Hematopoietic multipotent progenitor cell treated with erythropoietin and hydrocortisone succinate and interleukin-3 and kit ligand, for 8 days (in vitro differentiated cells): ENCODE measurements at places on chromosomes 3 and 15.

DNA sequence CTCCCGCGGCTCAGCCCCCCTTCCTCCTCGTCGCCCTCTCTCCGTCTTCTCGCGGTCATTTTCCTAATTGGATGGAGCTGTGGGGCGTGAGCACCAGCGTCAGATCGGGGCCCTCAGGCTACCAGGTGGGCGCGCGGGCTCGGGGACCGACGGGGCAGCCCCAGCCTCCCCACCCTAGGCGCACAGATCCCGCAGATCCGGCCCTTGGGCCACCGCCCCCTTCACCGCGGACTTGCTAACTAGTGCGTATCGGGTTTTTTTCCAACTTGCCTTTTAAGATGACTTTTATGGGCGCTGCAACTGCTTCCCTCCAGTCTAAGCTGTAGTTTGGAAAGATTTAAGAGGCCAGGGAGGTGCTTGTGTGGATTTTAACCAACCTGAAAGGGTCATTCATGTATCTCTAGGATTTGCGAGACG lies 1.3 kb downstream of the ZNF710 start:
- peak; percentile 29 for DNase-seq

DNA sequence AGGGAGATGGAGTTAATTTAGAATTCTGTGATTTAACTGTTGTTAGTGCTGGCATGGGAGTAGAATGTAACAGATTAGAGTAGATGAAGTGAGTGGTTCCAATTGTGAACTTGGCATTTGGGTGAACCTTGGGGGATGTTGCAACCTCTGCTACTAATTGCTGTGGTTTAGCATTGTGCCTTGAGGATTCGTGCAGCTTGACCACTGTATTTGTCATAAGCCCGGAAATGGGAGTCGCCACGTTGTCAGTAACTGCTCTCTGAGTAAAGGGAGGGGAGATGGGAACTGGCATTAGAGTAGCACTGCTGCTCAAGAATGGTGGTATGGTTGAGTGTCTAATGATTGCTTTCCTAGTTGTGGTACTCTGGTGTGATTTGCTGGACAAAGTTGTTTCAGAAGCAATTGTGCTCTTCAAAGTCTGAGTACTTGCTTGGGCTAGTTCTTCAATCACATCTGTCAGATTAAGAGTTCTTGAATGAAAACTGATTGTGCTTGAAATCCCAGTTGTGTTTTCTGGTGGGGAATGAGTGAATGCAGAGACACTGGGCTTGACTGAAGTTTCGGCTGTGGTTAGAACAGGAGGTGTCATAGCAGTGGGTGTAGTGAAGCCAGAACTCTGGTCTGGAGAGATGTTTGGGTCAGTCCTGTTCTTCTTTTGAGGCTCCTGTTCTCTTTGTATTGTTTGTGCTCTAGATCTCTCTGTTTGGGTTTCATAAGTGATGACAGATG lies 15.4 kb downstream of the IGSF10 start:
- no peak for DNase-seq

- peak; percentile 20 for DNase-seq
Measured at GRCh38 chr3:159322322-159322939, 520.6 kb downstream of the MFSD1 start.

GRCh38 chr15:67603063-67603462 lies 60.6 kb downstream of the MAP2K5 start:
- no peak for DNase-seq

DNA sequence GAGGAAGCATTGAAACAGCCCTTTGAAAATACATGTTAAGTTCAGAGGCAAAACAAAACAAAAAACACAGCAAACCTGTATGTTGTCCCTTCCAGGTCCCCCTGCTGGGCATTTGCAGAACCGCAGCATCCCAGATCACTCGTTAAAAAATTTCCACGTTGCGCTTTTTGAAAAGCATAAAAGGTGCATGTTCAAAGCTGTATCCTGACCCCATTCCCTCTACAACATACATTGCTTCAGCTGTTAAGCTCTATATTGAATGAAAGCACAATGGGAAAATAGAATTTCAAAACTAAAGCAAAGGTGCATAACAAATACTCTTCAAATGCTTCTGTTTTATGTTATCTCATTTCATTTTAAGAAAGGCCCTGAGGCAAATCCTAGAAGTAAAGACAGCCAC lies 328.3 kb downstream of the THSD4 start:
- DNase-seq: peak; percentile 35

DNA sequence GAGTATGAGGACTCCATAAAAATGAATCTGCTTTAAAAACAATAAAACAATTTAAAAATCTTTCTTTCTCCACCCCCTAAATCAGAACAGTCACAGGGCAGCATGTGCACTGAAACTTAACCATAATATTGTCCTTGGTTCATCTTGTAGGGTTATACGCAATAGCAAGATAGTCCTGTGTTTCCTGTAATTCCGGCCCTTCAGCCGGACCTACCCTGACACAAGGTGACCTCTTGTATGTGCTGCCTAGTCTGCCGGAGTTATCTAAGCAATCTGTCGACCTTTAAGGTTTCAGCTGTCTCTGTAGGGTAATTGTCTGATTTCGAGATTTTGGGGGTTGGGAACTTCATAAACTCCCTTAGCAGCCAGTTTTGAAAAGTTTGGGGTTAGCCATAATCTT lies 99.9 kb downstream of the DHX36 start:
- DNase-seq: no peak

DNA sequence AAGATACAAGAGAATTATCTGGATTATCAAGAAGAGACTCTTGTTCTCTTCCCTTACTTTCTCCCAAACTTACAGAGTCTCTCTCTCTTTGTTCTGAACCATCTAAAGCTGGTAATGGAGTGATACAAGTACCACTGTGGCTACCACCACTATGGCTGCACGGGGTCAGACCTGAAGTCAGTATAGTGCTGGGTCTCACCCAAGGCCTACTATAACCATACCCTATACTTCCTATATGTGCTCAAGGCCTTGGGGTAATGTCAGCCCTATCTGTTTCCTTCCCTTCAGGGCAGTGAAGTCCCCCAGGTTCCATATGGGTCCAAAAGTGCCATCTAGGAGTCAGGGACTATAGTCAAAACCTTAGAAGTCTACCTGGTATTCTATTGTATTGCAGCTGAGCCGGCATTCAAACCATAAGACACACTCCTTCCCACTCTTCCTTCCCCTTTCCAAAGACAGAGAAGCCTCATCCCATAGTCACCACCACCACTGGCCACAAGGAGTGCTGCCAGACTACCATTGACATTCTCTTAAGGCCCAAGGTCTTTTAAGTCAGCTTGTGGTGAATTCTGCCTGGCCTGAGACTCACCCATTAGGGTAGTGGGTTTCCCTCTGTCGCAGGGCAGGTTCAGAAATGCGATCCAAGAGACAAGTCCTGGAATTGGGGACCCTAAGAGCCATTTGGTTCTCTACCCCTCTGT lies 615.0 kb upstream of the NECTIN3 start:
- DNase-seq: no peak

GRCh38 chr3:41362638-41363559 lies 163.6 kb downstream of the CTNNB1 start:
- DNase-seq: no peak

DNA sequence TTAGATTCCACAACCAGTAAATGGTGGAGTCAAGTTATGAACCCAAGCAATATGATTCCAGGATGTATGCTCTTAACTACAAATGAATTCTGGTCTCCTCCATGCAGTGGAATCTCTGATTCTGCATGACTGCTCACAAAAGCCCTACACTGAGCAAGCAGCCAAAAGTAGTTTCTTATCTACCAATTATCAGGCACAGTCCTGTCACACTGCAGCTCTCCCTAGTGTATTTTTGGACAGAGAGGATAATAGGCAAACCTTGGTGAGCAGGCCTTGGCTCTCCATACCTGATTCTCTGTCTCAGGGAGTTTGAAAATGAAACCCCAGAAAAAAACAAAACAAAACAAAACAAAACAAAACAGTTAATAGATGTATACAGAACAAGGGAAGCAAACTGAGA lies 3.5 kb upstream of the SSR3 start:
- peak; percentile 54 for DNase-seq

DNA sequence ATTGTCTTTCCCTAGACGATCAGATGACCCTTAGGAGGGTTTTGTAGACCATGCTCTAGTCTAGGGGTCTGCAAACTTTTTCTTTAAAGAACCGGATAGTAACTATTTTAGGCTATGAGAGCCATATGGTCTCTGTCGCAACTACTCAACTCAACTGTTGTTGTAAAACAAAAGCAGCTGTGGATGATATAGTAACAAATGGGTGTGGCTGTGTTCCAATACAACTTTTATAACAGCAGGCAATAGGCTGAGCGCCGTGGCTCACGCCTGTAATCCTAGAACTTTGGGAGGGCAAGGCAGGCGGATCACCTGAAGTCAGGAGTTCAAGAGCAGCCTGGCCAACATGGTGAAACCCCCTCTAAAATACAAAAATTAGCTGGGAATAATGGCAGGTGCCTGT lies 6.1 kb upstream of the CMTM6 start:
- no peak for DNase-seq

- DNase-seq: no peak
Measured at GRCh38 chr3:40167958-40168357, 141.5 kb upstream of the EIF1B start.

- DNase-seq: no peak
Measured at GRCh38 chr3:107325446-107325845, 51.8 kb upstream of the CCDC54 start.

GRCh38 chr3:189586941-189587663 lies 44.1 kb upstream of the TP63 start:
- DNase-seq: no peak

GRCh38 chr3:184349563-184350470 lies 11.6 kb downstream of the CLCN2 start:
- no peak for DNase-seq

- DNase-seq: no peak
Measured at GRCh38 chr3:183880121-183880520, 4.6 kb downstream of the PARL start.

DNA sequence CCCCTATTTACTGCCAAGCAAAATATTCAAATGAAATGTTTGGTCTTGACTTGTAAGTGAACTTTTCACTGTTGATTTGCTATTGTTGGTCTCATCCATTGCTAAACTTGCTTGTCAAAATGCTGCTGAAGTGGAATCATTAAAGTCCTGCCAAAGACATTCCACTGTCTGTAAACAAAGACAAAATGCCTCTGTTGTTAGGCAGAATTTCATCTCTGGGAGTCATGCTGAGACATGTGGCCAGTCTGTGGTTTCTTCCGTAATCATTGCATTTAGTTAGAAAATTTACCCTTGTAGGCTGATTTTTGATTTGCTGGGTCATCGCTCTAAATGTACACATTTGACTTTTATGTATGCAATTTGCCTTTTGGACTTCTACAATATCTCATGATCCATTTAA lies 577.7 kb downstream of the MECOM start:
- DNase-seq: no peak

- no peak for DNase-seq
Measured at GRCh38 chr15:67105065-67105951, 39.9 kb downstream of the SMAD3 start.

DNA sequence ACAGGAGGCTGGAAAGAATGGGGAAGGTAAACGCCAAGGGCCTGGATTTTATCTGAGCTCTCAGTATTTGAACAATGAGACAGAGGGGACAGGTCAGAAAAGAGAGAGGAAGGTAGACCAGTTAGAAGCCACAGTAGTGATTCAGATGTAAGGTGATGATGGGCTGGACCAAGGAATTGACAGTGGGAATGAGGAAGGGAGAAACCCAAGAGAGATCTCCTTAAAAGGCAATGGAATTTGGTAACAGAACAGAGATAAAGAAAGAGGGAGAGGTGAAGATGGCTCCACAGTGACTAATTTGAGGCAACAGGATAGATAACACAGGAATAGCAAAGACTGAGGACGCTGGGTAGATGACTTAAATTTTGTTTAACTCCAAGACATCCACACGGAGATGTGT lies 11.4 kb upstream of the HEG1 start:
- DNase-seq: no peak

GRCh38 chr3:194046995-194047645 lies 88.8 kb upstream of the HES1 start:
- no peak for DNase-seq

DNA sequence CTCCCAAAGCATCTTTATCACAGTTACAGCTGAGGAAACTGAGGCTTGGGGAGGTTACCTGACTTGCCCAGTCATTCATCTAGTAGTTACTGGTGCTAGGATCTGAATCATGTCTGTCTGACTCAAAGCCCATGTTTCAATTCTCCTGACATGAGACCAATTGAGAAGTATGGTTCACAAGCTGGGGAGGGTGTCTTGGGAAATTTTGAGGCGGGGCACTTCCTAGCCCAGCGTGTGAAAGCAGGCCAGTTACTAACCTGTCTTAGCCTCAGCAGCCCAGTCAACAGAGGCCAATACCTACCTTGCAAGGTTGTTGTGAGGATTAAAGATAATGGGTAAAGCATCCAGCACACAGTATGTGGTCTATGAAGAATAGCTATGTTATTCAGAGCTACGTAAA lies 37.0 kb downstream of the CLDN18 start:
- DNase-seq: no peak

- peak; percentile 29 for DNase-seq
Measured at GRCh38 chr3:52014613-52015012, 18.9 kb upstream of the RPL29 start.

- DNase-seq: no peak
Measured at GRCh38 chr15:61099020-61099810, 129.9 kb downstream of the RORA start.
